ENCODE measurements at places on chromosomes 1 and 21.

GRCh38 chr1:239792157-239792556 is 299.5 kb upstream of the FMN2 start:
- DNase-seq = no peak

DNA sequence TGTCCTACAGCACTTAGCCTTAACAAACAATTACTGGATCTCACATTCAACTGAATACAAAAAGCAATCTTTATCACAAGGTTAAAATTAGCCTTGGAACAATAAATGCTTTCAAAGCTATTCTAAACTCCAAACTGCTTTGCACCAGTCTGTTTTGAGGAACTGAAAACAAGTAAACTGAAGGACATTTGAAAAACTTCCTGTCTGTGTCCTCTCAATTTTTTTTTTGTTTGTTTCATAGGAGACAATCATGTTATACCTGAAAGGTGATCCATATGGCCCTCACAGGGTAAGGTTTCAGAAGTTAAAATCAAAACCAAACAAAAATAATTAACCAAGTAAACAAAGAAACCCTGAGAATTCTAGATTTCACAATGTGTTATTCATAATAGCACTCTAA is 459.1 kb downstream of the DPYD start:
- no peak for DNase-seq

DNA sequence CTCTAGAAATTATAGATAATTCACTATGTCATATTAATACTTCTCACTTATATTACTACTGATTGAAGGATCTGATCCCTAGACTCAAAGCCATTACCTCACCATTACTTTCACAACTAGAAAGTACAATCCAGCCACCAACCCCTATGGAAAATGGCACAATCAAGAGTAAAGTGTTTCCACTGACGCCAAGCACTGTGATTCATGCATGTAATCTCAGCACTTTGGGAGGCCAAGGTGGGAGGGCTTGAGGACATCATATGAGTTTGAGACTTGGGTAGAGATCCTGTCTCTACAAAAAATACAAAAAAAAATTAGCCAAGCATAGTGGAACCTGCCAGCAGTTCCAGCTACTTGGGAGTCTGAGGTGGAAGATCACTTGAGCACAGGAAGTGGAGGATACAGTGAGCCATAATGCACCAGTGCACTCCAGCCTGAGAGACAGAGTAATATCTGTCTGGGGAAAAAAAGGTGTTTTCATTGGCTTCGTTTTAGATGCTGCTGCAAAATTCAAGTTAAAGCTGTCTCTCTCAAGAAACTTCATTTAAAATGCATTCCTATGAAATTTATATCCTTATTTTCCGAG is 126.5 kb downstream of the AKT3 start:
- DNase-seq = peak; percentile 23

- DNase-seq = no peak
Observed at GRCh38 chr1:19462781-19463503, 22.4 kb downstream of the CAPZB start.

DNA sequence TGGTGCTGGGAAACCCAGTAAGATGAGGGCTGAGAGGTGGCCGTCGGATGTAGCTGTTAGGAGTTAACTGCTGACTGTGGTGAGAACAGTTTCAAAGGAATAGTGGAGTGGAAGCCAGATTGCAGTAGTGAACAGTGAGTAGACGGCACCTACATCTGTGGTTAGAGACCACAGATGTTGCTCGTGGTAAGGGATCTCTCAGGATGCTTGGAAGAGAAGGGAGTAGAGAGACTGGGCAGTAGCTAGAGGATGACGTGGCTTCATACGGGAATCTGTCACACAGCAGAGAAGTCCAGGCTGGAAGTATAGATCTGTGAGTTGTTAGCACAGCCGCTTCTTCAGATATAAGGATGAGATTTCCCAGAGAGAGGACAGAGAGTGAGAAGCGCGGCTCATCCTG is 7.8 kb upstream of the ARTN start:
- DNase-seq = no peak

- no peak for DNase-seq
Observed at GRCh38 chr1:231719485-231720183, 93.0 kb downstream of the DISC1 start.

GRCh38 chr1:2547210-2548067 is 8.7 kb upstream of the TNFRSF14 start:
- no peak for DNase-seq

DNA sequence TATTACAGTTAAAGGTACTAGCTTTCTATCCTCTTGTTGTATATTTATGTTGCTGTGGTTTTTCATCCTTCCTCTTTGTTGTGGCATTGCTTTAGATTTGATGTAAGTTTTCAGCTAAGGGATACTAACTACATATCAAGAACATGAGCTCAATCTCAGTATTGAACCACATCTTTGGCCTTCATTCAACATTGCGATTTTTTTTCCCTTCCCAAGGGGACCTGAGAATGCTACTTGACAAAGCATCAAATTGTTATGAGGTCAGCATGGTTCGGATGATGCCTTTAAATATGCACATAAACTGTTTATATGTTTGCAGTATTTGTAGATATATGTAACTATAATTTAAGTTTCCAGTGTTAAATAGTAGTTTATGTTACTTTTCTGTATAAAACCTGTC is 31.7 kb upstream of the GPR88 start:
- DNase-seq = peak; percentile 57

DNA sequence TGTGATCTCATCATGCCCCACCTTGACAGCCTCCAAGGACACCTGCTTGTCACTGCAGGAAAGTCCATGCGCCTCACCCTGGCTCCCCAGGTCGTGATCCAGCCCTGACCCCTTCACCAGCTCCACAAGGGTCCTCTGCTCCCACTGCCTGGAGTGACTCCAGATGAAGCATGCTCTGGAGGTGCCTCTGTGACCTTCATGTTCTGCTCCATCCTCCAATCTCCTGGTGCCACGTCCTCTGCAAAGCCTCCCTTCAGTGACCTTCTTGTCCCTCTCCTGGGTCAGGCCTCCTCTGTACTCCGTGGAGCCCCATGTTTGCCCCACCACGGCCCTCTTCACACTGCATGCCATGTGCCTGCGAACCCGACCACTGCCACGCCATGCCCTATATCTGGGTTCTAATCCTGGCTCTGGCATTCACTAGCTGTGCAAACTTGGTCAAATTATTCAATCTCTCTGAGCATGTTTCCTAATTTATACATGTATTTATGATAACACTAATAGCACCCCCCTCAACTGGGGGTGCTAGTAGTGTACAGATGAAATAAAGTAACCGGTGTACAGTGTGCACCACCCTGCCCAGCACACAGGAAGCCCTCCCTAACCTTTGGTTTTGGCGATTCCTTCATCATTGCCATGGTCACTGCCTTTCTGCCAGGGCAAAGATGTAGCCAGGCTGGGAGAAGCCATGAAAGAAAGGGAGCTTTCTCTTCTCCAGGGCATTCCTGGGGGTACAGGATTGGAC is 77.4 kb downstream of the STUM start:
- no peak for DNase-seq

DNA sequence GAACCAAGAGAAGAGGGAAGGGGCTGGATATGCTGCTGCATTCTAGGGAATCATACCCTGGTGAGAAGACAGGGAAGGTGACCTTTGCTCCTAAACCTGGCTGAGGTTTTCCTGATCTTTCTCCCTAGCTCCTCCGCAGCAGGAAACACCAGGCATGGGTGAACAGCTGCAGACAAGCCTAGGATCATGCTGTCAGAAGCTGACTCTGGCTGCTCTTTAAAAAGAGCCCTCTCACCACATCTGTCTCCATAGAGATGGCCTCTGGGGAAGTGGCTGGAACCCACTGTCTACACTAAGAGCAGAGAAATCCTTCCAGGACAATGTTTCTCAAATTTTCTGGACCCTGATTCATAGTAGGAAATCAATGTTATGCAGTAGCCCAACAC is 57.6 kb downstream of the CD34 start:
- DNase-seq = no peak

GRCh38 chr1:20590306-20590777 is 1.4 kb downstream of the CDA start:
- peak; percentile 47 for DNase-seq

DNA sequence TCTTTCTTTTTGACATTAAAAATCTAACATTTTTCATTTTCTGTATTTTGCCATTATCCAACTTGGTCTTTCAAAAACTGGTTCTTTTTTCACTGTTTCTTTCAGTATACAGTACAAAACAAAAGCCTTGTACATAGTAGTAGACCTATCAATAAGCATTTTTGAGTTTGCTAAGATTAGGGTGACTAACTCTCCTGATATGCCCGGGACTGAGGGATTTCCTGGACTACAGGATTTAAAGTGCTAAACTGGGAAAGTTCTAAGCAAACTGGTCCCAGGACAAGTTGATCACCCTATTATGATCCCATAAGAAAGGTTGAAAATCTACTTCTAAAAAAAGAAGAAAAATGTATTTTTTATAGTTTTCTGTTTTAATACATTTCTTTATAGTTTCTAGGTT is 120.9 kb downstream of the USP25 start:
- DNase-seq = peak; percentile 69

DNA sequence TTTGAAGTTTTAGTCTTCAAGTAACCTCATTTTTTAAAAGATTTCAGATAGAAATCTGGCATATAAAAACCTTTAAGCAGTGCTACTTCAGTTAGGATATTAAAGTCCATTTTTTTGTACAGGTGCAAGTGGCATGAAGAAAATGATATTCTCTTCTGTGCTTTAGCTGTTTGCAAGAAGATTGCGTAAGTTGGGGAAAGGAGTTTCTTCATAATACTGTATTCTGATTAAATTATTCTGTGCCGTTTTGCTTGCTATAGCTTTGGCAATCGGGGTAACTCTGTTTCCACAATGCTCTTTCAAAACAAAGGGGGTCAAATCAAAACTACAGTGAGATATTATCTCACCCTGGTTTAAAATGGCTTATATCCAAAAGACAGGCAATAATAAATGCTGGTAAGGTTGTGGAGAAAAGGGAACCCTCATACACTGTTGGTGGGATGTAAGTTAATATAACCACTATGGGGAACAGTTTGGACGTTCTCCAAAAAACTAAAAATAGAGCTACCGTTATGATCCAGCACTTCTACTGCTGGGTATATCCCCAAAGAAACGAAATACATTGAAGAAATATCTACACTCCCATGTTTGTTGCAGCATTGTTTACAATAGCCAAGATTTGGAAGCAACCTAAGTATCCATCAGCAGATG is 27.1 kb downstream of the MAEL start:
- DNase-seq = peak; percentile 1

DNA sequence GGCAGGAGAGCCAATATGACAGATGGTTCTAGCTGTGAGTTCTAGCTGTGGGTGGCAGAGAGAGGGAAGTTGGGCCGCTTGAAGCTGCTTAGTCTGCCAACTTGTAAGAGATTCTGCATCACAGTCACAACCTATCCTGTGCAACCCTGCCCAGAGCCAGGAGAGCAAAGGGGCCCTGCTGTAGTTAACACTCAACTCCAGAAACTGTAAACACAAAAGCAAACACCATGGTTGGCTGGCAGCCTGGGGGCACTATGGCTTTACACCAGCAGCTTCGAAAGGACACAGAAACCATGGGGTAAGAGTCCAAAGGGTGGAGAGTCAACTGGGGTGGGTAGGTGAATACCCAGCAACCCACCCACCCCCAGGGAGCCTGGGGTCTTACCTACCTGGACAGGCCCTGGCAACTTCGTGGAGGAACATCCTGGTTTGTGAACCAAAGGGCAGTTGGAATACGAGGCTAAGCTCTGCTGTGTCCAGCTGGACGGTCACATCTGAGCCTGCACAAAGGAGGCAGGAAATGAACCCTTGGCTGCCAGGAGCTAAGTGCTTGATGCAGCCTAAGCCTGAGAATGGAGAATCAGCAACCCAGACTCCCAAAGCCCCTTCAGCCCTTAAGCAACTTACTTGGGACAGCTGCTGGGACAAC is 6.4 kb downstream of the INPP5B start:
- DNase-seq = no peak

GRCh38 chr1:234957330-234958065 is 171.1 kb downstream of the TOMM20 start:
- peak; percentile 94 for DNase-seq

DNA sequence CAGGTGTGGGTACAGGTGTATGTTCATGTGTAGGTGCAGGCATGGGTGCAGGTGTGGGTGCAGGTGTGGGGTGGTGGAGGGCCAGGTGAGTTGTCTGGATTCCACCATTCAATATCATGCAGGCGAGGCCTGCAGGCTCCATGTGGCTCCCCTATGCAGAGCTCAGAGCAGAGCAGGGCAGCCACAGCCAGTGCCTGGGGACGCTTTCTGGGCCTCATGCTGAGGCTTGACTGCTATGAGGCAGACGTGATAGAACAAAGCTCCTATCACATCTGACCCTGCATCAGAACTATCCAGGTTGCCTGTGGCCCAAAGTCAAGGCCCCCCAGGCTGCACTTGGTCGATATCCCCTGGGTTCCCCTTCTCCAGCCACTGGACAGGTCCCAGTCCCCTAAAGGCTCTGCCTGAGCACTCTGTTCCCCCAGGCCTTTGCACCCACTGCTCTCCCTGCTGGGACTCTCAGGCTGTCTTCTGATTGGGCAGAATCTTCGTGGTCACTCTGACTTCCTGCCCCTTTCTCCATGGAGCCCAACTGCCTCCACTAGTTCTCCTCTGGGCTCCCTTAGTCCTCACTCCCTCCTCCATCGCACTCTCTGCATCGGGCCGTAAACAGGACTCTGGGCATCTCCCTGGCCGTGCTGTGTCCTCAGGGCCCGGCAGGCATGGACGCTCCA is 78.6 kb upstream of the ACTL8 start:
- DNase-seq = no peak

GRCh38 chr1:44168520-44169098 is 27.2 kb upstream of the KLF18 start:
- no peak for DNase-seq

GRCh38 chr1:225926551-225927113 is 2.6 kb upstream of the PYCR2 start:
- DNase-seq = no peak

DNA sequence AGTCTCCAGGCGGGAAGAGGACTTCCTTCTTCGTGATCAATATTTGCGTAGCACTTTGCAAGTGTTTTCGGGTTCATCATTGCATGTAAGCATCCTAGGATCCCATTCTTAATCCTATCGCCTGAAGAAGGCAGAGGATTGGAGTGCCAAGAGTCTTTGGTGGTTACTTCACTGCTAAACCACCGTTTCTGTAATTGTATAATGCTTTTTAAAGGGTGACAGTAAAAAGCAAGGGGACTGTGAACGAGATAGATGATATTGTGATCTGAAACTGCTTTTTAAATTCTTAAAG is 345 bp upstream of the ALDH9A1 start:
- DNase-seq = no peak

DNA sequence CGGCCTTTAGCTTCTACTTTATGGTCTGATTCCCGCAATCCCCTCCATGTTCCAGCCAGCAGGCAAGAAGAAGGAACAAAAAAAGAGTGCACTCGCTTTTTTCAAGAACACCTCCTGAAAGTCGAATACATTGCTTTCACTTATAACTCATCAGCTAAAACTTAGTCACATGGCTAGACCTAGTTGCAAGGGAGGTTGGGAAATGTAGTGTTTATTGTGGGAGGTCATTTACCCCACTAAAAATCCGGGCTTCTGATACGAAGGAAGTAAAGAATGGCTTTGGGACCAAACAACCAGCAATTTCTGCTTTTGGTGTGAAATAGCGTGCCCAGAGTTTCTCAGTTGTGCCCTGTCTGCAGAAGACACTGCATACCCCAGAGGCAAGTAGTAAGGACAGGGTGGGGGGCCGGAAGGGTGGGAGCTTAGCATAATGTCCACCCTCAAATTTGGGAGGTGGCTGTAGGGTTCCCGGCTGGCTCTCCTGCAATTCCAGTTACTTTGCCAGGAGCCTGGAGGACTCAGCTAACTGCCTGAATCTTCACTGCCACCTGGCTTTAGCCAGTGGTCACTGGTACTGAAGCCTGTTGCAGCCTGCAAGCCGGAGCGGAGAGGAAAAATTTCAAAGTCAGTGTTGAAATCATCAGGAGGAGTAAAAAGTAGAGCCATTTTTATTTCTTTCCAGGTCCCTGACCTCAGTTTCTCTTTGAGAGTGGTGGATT is 57.7 kb upstream of the F3 start:
- peak; percentile 44 for DNase-seq

GRCh38 chr21:30997541-30997940 is 40.7 kb downstream of the KRTAP19-8 start:
- DNase-seq = no peak

Data from fibroblast of the aortic adventitia (primary cell).